ENCODE measurements at places on chromosomes 2 and 18.

GRCh38 chr2:46393347-46393820 lies 86.0 kb upstream of the TMEM247 start:
- DNase-seq, result no peak

DNA sequence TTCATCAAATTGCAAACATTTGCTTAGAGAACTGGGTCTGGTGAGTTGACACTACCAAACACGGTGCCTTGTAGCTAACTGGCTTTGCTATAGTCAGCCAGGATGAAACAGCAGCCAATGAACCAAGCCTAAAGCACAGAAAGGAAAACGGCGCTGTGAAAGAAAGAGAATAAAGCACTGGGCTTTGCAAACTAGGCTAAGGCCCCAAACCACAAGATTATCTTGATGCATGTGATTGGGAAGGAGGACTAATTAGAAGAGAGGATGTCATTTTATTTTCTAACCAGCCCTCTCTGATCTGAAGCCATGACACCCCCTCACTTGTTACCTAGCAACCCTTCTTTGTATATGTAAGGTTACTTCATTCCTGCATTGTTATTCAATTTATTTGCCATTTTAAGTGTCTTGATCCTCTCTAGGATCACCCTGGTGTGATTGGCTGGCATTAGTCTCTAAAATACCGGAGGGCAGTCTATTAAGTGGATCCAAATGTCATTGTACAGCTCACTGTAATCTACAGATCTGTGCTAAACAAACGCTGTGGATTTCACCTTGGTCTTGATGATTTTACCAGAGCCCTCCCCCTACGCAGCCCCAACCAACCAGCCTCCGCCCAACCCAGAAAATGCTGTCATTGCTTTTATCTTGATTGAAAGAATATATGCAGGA lies 395.4 kb upstream of the ACVR2A start:
- no peak for DNase-seq

DNA sequence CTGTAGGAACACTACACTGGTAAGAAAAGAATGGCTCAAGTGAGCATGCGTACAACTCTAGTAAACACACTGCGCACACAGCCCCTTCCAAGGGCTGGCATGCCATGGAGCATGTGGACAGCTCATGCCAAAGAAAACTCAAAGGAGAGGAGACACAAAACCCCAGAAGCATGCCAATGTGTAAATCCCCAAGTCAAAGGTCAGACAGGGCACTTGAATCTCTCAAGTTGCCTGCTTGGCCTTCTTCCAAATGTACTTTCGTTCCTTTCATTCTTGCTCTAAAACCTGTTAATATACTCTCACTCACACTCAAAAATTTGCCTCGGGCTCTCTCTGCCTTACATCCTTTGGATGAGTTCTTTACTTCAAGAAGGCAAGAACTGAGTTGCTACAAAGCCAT lies 365.3 kb downstream of the NBAS start:
- no peak for DNase-seq

DNA sequence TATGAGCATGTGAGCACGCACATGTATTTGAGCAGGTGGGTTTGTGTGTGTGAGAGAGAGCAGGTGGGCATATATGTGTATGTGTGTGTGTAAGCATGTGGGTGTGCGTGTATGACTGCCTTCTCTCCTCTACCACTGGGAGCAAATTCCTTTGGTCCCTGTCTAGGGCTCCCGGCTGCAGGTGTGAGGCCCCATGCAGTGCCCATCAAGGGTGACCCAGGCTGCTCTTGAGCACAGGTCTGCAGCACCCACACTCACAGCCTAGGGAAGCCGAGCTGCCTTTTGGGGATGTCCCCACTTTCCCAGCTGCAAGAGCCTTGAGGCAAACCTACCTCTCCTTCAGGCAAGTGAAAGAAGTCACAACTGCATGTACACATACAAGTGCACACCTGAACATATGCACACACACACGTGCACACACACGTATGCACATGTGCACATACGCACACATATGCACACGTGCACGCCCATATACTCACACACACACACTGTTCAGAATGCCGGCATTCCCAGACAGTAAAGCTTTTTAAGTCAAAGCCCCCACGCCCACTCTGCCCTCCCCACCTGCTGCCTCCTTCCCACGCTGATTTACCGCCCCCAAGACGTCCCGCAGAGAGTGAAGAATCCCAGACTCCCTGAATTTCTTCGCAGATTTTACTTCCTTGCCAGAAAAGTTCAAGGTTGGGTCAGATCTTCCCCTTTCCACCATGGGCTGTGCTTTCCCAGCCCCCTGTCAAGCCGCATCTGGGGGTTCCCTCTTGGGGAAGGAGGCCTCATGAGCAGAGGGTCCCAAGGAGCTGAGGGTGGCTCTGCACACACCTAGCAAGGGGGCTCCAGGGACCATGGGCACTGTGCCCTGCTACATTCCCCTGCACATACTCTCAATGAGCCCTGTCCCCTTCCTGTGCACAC lies 170.6 kb downstream of the TWIST2 start:
- DNase-seq, result no peak

DNA sequence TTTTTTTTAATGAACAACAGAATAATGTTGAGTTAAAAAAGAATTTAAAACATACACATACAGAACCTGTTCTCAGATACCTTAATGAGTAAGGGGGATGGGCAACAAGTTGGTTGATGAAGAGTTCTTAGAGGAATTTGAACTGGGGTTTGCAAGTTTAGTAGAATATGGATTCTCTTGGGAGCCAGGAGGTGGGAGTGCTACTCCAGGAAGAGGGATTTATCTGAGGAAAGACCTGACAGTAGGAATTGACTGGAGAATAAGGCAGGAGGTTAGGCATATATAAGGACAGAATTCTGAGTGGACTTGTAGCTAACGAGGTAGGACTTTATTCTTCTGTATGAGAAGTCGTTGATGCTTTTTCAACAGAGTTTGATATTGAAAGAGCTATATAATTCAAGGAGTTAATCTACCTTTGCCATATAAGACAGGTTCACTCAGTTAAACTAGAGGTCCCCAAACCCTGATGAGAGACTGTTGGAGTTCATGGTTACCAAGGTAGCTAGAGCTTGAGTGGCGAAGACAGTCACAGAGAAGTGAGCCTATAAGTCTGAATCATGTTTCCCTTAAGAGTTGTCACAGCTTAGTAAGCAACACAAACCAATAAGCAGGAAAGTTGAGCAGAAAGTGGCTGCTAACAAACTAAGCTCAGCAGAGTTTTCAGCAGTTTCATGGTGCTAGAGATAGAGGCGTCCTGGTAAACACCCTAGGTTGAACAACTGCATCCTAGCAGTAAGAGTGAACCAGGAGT lies 88.2 kb downstream of the NCOA1 start:
- no peak for DNase-seq

Data from NCI-H510A treated with DMSO at 0.1 percent for 48 hours (cell line).